NCI-H510A treated with DMSO at 0.1 percent for 48 hours (cell line): ENCODE measurements at places on chromosomes 5 and 9.
A peak's percentile ranks its signal among the peaks of the same experiment; 100 is the strongest.

DNA sequence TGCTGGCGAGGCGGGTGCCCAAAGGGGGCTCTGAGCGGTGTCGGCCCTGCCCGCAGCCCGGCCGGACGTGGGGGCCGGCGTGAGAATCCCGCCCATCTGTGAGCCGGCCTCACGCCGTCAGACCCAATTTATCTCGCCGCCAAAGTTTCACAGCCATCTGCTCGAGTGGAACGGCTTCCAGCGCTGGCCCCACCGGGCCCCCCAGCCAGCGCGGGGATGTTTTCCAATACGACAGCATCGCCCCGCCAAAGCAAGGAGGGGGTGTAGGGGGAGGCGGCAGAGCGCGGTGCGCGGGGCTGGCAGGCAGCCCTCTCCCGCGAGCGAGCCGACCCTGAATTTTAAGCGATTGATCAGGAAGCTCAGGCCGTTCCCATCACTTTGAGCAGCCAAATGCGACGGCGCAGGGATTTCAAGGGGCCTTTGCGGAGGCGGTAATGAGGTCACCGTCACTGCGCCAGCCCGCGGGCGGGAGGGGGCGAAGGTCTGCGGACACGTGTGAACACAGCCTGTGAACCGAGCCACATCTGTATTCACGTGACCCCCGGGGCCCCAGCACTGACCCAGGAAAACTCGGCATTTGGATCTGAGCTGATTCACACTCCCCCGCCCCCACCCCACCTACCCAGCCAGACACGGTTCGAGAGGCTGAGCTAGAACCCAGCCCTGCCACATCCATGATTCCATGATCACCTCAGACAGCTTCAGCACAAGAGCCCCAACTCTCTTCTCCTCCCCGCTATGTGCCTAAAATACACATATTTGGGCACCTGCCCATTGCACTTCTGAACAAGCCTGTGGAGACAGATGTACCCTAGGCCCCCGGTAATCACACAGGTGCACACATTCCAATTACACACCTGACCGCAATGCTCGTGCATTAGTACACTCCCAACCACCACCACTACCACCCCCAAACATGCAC lies 47.8 kb upstream of the PSD2 start:
- no peak for DNase-seq

DNA sequence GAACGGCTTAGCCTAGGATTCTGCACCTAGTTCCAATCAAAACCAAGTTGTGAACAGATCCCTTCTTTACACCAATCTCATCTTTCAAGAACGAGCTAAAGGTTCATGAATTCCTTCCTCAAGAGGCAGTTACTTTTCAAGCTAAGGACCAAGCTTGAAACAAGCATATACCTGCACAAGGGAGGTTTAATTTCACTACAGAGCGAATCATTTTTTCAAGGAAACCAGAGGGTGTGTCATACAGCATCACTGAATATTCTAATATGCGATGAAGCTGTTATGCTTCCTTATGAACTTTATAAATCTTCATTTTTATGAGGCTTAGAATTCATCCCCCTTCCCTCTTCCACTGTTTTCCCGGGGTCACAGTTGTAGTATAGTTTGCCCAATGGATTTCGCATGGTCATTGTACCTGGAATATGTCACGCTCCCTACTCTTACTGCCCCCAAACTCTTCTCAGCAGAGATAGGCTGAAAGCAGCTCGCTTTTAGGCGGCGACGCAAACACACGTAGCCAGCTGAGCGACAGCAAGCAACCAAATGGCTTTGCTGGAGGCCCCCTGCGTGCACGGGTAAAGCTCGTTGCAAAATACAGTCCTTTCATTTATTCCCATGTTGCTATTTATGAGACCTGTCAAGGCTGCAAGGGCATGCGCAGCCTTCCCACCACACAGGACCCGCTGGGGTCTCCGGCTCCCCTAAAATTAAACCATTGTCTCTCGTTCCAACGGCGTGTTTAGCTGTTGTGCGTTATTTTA lies 832 bp downstream of the LMBRD2 start:
- peak; percentile 56 for DNase-seq

DNA sequence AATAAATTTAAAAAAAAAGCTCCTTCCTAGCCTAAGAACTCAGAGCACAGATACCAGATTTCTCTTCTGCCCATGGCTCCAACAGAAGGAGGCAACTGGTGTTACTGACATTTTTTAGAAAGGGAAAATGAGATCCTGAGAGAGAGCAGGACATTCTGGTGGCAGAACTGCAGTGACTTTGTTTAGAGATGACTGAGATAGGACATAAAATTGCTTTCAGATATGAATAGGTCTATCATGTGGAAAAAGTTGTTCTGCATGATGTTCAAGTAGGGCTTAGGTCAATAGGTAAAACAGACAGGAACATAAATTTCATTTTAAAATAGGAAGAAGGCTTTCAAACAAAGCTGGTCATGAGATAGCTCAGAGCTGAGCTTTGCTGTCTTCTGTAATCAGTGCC lies 49.6 kb downstream of the NIPAL4 start:
- no peak for DNase-seq

GRCh38 chr5:83097689-83098231 lies 20.4 kb downstream of the XRCC4 start:
- DNase-seq: no peak

DNA sequence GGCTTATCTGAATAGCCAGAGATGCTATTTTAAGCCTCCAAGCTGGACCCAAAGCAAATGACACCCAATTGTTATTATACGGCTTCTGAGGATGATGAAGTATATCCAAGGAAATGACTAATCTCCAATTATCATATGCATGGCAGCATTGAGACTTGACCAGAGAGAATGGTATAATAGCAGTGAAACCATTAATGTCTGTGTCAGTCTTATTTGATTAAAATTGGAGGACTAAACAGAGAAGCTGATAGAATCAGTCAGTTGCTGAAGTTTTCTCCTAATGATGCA lies 200.5 kb downstream of the EFNA5 start:
- no peak for DNase-seq

DNA sequence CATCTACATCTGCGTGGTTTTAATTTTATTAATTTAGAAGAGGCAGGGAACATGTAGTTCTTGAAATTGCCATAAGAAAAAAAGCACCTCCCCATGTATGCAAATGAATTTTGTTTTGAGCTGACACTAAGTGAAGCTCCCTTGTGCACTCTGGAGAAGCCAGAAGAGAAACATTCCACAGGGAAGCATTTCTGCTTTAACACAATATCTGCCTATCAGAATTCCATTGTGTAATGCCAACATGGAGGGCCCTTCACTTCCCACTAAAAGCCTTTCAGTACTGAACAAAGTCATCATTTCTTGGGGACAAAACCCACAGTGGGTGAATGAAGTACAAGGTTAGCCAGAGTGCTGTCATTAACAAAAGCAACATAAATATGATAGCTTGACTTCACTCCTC lies 59.7 kb downstream of the PRELID2 start:
- no peak for DNase-seq

DNA sequence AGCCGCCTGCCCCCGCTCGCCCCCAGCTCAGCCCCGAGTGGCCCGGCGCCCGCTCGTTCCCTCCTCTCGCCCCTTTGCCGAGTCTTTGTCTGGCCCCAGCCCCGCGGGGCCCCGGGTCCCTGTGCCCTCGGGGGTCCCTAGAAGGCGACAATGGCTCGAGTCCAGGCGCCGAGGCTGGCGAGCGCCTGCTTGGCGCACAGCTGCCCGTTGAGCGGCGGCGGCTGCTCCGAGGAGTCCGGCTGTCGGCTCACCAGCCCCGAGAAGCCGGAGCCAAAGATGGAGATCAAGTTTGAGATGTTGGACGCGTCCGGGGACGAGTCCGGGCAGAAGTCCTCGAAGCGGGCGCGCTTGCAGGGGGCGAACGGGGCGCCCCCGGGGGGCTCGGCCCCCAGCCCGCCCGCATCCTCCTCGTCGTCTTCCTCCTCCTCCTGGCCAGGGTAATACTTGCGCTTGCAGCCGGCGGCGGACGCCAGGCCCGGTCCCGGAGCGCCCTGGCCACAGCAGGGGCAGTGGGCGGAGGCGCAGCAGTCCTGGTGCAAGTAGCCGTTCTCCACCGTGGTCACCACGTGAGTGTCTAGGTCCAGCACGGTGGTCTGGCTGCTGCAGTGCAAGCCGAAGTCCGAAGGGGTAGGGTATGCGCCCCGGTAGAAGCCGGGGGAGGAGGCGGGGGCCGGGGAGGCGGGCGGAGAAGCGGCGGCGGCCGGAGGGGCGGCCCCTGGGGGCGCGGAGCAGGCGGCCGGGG lies 1.2 kb downstream of the IER5L start:
- DNase-seq: no peak

GRCh38 chr5:133890314-133890713 lies 78.1 kb downstream of the C5orf15 start:
- no peak for DNase-seq

- DNase-seq: no peak
These were observed 74.2 kb upstream of the TUSC1 start for GRCh38 chr9:25752398-25752797.

GRCh38 chr9:16031486-16031885 lies 478.6 kb downstream of the CCDC171 start:
- no peak for DNase-seq

- no peak for DNase-seq
These were observed 47.7 kb downstream of the EHMT1 start for GRCh38 chr9:137666513-137666822.

DNA sequence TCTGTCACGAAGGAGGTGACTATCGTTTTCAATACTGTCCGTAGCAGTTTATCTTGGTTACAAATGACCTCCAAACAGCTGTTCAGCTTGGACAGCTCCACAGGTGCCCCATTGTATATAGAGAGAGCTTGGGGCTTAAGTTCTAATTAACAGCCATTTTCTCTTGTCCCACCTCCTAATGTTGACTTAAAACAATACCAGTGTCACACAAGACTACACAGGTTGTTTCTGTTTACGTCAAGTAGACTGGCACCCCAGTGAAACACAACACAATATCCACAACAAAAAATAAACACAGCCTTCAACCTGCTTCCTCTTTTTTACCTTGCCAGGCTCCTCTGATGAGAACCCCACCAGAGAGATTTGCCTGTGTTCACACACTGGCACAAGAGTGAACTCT lies 39.8 kb upstream of the TLE1 start:
- DNase-seq: no peak

DNA sequence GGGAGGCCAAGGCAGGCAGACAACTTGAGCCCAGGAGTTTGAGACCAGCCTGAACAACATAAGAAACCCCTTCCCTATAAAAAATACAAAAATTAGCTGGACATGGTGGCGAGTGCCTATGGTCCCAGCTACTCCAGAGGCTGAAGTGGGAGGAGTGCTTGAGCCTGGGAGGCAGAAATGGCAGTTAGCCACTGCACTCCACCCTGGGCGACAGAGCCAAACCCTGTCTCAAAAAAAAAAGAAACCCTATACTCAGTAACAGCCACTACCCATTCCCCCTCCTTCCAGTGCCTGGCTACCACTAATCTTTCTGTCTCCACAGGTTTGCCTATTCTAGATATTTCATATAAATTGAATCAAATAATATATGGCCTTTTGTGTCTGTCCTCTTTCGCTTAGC lies 14.3 kb upstream of the SIL1 start:
- no peak for DNase-seq

- DNase-seq: no peak
These were observed 709 bp downstream of the IQGAP2 start for GRCh38 chr5:76403766-76404222.

- DNase-seq: no peak
These were observed 148.5 kb downstream of the SGCD start for GRCh38 chr5:156475182-156476157.

DNA sequence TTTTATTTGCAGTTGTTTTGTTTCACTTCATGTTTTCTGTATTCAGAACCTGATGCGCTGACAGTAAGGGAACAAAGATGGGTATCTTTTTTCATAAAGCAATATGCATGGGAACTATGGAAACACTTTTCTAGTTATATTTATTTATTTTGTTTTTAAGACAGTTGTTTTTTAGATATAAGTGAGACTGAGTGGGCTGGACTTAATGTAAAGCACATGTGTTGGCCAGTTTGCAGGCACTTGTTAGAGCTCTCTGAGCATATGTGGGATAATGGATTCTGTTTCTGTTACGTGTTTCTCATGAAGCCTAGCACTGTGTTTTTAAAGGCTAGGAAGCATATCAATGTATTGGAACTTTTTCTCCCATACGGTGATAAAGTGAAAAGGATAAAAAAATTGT lies 164.1 kb downstream of the PRR16 start:
- no peak for DNase-seq

DNA sequence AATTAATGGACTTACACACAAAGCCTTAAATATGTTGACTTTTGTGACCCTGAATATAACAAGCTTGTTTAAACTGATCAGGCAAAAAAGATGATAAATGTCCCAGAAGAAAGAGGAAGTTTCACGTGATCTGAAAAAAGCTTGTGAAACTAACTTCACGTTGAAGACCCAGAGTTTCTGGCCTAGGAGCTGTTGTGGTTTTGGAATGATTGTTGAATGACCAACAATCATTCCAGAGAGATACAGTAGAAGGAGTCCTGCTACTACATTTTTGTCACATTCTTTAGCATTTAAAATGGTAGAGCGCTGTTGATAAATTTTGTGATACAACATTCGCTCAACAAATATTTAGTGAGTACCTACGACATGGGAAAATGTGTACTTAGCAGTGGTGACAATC lies 143.1 kb upstream of the FBN2 start:
- DNase-seq: no peak

DNA sequence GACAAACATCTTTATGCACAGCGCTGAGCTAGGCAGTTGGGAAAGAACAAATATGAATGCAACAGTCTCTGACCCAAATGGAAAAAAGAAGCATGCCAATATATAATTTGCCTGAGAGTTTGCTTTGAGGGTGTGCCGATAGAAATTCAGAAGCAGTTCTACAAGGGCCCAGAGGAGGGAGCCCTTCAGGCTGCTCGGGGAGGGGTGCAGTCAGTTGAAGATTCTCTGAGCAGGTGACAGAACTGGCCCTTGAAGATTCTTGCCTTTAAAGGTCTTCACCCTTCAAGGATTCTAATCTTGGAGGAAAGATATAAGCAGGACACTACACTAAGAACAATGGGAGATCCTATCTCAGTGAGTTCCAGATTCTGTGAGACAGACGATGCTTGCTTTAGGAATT lies 3.7 kb upstream of the PAPPA start:
- DNase-seq: peak; percentile 5

GRCh38 chr9:14310311-14310710 lies 3.6 kb downstream of the NFIB start:
- DNase-seq: no peak
